ENCODE measurements at places on chromosomes 6 and 20.
A peak's percentile ranks its signal among the peaks of the same experiment; 100 is the strongest.

- DNase-seq, result peak; percentile 12
Measured at GRCh38 chr20:16608277-16608650, 35.0 kb upstream of the KIF16B start.

- no peak for DNase-seq
Measured at GRCh38 chr6:118584911-118585310, 36.8 kb downstream of the PLN start.

- no peak for DNase-seq
Measured at GRCh38 chr20:41111578-41111951, 25.8 kb upstream of the PLCG1 start.

GRCh38 chr6:35072698-35073055 is 68.5 kb downstream of the TCP11 start:
- no peak for DNase-seq

GRCh38 chr20:4109307-4109940 is 94.1 kb upstream of the RNF24 start:
- DNase-seq, result no peak

- no peak for DNase-seq
Measured at GRCh38 chr6:161128230-161128629, 136.7 kb downstream of the MAP3K4 start.
